ENCODE measurements at places on chromosomes 5 and 9.

- no peak for DNase-seq
Measured at GRCh38 chr5:106092455-106092854, 1578.3 kb downstream of the EFNA5 start.

GRCh38 chr5:71817891-71818290 is 98.8 kb downstream of the CARTPT start:
- DNase-seq: no peak

DNA sequence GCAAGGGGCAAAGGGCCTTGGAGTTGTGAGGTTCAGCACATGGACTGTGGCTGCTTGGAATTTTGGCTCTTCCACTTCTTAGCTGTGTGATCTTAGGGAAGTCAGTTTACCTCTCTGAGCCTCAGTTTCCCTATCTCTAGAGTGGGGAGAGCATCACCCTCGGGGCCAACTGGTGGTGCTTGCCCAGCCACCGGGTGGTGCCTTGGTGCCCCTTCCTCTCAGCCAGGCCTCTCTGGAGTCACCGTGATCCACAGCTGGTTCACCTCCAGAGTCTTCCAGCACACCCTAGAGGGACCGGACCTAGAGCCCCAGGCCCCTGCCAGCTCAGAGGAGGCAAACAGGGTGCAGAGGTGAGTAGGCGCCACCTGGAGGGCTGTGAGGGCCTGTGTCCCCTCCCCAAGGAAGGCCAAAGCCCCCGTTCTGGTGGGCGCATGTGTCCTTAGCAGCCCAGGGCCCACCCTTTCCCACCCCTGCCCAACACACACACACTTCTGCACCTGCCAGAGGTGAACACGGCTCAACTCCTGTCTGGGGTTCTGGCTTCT is 7.7 kb downstream of the ADGRD2 start:
- DNase-seq: no peak

DNA sequence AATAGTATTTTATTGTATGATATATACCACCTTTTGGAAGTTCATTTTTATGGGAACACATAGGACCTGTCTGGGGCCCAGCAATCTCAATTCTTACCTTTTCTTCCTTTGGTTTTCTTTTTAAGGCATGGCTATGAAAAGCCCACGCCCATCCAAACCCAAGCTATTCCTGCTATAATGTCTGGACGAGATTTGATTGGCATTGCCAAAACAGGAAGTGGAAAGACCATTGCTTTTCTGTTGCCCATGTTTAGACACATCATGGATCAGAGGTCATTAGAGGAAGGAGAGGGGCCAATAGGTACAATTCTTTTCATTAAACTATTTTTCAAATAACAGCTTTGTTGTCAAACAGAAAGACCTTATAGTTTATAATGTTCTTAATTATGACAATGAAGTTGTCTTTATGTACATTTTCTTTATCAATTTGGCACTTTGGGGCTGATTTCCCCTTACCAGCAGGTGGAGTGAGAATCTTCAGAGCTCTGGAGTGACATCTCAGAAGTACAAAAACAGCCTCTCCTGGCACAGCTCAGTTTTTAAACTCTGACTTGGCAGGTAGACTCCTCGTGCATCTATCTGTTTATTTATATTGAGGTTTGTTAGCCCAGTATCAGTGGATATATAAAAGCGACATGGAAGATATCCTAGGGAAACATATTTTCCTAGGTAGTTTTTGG is 25.8 kb downstream of the DDX46 start:
- DNase-seq: no peak

DNA sequence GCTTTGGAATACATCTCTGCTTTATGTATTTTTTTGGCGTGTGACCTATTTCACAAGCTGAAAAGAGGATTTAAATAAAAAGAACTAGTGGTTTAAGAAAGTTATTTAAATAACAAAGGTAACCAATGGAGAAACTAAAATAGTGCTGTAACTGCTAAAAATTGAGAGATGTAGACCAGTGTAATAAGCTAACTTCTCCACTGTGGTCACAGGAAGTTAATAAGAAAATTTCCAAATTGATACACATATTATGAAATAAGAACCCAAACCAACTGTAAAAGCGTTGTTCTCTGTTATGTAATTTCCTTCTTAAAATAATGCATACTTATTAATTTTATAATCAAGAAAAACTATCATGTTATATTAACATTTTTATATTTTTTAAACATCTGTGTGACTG is 29.1 kb upstream of the ZFAND5 start:
- DNase-seq: no peak
